ENCODE measurements at places on chromosomes 2 and 18.

DNA sequence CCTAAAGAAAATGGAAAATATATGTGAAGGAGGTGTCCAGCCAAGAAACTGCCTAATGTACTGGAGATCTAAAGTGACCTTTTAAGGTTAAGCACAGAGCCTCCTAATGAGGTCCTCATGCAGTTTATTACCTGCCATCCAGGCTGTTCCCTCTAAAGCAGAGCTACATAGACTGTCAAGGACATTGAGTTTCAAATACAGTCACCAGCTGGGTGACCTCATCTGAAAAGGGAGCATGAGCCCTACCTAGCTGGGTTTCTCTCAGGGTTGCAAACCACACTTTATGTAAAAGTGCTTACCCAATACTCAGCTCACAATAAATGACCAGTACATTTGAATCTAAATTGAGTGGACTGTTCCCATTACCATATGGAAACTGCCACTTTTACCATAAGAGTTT lies 65.4 kb upstream of the CTNNA2 start:
- no peak for DNase-seq

GRCh38 chr18:29164993-29165599 lies 988.2 kb upstream of the CDH2 start:
- DNase-seq, result no peak

DNA sequence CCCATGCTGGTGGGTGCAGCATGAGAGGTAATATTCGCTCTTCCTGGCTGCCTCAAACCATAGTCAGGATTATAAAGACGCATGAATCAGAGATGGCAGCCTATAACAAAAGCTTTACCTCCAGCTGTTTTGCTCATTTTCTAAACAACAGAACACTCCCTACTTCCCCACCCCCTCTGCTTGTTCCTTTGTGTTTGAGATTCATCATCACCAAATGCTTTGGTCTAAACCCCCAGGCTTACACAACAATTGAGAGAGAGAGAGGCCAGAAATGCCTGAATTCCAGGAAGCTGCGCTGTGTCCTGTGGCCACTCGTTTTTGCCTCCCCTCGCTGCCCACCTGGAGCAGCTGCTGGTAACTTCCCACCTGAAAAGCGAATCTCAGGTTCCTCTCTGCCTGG lies 78.8 kb upstream of the CAPN13 start:
- DNase-seq, result no peak

GRCh38 chr2:63399156-63399555 lies 189.1 kb downstream of the WDPCP start:
- DNase-seq, result no peak

- DNase-seq, result no peak
Observed at GRCh38 chr2:235224410-235224809, 269.4 kb upstream of the AGAP1 start.

- no peak for DNase-seq
Observed at GRCh38 chr2:11032396-11032795, 120.7 kb downstream of the KCNF1 start.

DNA sequence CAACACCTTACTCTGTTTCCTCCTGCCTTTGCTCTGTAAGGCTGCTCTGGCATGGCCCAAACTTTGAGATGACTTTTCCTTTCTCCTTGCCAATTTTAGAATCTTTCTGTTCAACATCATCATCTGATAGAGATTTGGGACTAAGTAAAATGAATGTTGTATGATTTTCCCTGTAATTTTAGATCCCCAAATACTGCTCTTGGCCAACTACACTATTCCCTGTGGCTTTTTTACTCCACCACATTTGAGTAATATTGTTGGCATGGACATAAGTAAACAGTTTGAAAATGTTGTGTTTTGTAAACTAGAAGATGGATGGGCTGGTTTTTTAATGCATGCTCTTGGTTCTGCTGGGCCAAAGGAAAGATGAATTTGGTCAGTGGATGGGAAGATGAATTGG lies 12.1 kb downstream of the LTBP1 start:
- DNase-seq, result no peak

DNA sequence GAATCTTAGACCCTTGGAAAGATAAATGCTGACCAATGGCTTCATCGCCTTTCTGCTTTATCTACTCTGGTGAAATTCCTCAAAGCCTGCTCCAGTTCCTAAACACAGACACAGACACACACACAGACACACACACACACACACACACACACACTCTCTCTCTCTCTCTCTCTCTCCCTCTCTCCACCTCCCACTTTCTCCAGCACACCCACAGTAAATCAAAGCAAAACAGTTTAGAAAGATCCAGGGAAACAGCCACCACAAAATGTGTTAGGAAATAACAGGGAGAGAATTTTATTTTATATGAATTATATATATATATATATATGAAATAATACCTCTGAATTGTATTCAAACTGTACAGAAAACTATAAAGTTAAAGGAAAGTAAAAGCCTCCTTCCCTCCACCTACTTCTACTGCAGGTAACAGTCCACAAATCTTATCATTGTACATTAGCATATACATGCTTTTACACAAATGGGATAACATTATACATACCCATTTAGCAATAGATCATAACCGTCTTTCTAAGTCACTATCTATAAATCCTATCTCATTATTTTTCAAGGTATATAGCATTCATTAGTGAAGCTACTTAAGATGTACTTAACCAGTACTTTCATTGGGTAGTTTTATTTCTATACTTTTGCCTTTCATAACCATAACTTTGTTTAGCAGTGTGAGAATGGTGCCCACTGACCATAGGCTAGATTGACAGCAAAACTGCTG lies 38.5 kb downstream of the MREG start:
- no peak for DNase-seq

DNA sequence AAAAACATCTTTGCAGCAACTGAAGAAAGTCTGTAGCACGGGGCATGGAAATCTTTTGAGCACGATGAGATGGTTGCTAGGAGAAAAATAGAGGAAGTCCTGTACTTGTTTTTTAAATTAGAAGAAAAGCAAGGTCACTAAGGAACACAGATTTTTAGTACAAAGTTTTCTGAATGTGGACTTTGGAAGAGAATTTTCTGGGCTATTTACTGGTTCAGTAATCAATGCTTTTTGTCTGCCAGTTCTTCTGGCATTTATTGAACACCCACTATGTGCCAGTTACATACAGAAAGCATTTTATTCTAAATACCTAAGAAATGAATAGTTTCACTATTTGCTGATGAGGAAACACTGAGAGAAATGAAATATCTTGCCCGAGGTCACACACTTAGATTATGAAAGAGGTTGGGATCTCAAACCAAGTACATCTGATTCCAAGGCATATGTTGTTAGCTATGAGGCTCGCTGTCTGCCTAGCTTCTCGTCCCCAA lies 15.6 kb upstream of the MAP3K20 start:
- DNase-seq, result no peak

GRCh38 chr2:240013343-240013742 lies 11.8 kb downstream of the NDUFA10 start:
- no peak for DNase-seq

DNA sequence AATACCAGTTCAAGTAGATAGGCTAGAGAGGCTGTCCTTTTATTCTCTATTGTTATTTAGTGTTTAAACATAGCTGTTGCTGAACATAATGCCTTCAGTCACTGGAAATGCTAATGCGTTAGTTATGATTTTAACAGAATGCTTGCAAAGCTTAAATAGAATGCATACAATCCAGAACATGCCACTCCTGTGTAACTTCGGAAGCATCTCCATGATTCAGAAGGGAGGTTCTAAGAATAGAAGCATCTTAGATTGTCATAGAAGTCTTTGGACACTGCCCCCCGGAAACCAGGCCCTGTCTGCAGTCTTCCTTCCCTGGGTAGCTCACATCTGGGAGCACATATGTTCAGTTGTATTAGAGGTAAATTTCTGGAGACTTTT lies 73.2 kb downstream of the ZNF532 start:
- no peak for DNase-seq

DNA sequence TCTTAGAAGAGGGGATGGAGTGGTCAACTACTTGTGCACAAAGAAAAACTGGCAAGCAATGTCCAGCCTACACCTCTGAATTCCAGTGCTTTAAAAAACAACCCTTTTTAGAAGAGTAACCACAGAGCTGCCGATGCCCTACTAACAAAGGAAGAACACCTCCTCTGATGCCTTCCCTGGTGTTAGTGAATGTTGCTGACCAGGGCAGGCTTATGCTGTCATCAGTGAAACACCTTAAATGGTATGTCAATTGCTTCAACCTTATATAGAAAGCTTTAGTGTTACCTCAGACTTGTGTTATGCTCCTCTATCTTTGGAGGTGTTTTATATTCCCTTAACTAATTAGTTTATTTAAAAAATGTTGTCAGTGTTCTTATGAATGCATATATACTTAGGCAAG lies 79.7 kb upstream of the FZD5 start:
- no peak for DNase-seq

DNA sequence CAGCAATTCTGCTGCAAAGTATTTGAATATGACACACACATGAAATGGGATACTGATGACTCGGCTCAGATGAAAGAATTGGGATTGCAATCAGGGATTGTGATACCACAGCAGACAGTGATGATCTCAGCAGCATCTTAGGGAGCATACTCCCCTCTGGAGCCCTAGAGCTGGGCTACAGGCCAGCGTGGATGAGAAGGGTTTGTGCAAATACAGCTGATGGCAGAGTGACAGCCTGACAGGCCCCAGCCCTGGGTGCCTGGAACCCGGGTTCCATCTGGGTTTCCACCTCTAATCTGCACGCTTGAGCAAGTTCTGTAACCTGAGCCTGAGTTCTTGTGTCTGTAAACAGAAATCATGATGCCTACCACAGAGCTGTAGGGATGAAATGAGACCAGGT lies 418.0 kb downstream of the LRATD1 start:
- DNase-seq, result no peak

DNA sequence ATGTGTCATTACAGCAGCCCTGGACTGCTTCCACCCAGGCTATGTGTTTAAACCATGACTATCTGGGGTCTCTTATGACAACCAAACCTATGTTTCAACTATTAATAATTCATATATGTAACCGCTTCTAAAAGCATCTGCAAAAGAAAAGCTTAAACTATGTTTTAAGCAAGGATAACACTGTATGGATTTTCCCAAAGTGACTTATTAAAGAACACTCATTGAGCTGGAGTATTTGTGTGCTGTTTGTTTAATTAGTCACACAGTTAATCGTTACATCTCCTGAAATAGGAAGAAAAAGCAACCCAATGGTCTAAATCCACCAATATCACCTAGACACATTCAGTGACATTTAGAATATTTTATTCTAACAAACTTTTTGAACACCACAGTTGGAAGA lies 51.3 kb downstream of the TMEM163 start:
- no peak for DNase-seq

DNA sequence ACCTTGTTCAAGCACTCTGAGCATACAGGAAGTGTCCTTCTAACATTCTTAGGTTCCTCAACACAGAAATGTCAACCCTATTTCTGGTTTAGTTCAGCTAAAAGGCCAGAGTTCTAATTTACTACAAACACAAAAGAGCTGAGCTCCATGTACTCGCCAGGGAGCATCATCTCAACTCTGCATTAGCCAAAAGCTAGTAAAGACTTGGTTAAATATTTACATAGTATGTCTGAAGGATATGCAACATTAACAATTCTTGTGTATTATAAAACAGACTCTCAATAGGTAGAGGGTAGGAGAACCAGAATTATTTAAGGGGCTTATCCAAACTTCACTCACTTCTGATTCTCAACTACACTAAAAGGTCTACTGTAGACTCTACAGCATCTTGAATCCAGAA lies 154.6 kb downstream of the THADA start:
- no peak for DNase-seq

- no peak for DNase-seq
Observed at GRCh38 chr18:76388261-76388660, 106.8 kb downstream of the ZNF516 start.

DNA sequence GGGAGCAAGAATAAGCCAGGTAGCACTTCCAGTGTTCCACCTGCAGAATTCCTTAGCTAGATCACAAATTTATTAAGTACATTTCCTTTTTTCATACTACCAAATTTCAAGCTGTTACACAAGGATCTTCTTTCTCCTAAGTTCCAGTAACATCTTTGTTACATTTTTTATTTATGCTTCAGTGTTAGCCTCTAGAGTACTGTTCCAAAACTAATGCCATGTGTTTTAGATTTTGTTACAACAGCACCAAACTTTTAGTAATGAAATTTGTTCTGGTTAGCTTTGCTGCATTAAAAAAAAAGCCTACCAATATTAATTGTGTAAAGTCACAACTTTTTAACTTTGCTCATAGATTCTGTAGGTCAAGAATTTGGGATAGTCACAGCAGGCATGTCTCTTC lies 161.1 kb downstream of the CAMKMT start:
- no peak for DNase-seq

GRCh38 chr2:8327371-8328100 lies 354.3 kb upstream of the ID2 start:
- DNase-seq, result no peak

DNA sequence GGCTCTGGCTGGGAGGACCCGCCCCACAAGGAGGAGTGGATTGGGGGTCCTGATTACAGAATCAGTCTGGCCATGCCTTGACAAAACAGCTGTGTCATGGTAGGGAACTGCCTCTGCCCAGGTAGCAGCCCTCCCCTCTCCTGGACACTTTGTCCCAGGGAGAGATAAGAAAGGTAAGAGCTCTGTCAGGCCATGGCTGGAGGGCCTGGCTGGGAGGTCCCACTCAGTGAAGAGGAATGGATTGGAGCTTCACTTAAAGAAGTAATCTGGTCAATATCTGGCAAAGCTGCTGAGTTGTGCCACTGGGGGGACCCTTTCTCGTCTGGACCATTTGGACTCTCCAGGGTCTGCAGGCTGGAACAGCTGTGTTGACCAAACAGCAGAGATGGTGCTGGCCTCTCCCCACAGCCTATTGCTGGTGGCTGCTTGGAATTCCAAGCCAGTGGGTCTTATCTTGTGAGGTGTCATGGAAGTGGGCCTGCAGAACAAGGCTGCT lies 75.4 kb downstream of the EPC2 start:
- no peak for DNase-seq

DNA sequence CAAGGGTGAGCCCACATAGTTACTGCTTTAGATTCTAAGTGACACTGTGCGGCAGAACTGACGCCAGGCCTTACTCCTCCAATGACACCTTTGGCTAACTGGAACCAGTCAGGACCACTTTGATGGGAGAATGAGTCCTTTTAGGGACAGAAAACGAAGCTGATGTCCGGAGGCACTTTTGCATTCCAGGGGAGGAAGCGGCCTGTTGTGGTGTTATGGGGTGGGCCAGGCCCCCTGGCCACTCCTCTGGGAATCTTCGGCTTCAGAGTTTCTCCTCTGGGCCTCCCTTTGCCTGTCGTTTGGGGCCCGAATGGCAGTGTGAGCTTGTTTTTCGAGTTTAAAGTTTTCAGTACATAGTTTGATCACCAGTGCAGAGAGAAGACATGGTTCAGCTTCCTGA lies 65.9 kb downstream of the MBP start:
- DNase-seq, result no peak

- DNase-seq, result no peak
Observed at GRCh38 chr2:178109813-178110212, 2.4 kb upstream of the RBM45 start.

Data from amygdala (tissue), 56 donors.